Activated gamma-delta T cell treated with Interleukin-2 at 50 U/mL for 16 hours (primary cell): ENCODE measurements at places on chromosomes 6 and 20.
A peak's percentile ranks its signal among the peaks of the same experiment; 100 is the strongest.

- peak; percentile 22 for DNase-seq
These were observed 127.2 kb upstream of the TAB2 start for GRCh38 chr6:149190224-149190831.

GRCh38 chr20:34581341-34582184 lies 23.0 kb downstream of the MAP1LC3A start:
- no peak for DNase-seq

DNA sequence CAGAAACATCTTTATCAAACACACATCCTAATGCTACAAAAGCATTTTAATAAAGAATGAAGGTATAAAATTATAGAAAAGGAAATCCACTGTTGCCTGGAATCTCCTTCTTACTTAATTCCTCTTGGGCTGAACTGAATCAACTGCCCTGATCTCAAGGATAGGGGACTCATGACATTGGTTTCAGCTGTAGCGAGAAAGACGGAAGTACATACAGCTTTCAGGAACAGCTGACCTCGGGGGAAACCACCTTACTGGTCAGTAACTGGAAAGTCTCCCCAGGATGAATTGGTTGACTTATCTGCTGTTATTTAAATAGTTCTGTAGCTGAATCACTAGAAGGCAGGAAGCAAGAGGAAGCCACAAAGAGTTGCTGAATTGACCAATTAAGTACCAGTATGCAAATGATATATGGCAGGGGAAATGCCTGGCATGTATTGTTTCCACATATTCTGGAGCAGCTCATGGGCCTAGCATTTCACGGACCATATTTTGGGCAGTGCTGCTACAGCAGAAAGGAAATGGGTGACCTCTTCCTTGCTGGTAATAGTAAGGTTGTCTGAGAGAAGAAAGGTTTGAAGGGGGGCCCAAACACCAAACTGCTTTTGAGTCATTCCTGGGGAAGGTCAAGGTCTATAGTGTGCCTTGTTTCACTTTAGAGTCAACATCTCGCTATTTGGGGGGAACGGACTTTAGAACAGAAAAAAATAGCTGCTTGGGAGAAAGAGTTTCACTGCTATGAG lies 43.7 kb upstream of the MAP7 start:
- DNase-seq: no peak

DNA sequence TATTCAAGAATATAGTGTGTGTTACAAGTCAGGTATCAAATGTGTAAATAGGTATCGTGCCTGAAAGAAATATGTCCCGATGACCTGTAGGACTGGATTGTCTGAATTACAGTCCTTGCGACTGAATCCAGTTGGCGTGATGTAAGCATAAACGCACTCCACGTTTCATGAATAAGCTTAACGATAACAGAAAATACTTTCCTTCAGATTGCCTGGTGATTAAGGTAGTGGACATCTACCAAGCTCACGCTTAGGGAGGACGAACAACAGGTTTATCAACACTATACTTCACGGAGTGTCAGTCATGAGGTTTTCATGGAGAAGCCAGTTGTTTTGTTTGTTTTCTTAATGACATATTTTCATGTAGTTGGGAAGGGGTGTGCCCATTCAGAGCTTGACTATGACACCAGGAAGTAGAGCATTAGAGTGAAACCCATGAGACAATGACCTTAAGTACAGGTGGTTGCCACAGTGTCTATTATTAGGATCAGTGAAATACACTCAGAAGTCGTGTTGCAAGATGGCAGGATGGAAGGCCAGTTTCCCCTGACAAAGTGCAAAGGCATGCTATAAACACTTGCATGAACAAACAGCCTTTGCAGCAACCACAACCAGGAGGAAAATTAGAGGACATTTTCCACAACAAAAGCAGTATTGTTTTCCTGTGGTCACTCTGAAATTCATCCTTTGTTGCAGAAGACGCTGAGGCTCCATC lies 305.8 kb upstream of the PRDM1 start:
- no peak for DNase-seq

GRCh38 chr20:60313614-60314013 lies 355.4 kb downstream of the CDH26 start:
- no peak for DNase-seq

DNA sequence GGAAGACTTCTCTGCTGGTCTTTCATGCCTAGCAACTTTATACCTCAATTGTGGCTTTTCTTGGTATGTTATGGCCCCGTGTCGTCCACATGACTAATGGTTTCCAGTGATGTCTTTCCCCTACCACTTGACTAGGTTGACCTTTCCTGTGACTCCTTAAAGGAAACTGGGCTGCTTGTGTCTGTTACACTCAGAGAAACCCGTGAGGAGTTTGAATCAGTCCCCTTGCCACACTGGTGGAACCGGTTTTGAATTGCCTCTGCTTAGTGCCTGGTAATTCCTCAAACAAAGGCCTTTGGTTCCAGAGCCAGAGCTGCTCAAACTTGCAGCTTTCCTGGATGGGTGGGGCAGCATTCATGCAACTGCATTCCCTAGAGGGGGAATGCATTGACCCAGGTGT lies 21.9 kb downstream of the ECT2L start:
- DNase-seq: no peak

DNA sequence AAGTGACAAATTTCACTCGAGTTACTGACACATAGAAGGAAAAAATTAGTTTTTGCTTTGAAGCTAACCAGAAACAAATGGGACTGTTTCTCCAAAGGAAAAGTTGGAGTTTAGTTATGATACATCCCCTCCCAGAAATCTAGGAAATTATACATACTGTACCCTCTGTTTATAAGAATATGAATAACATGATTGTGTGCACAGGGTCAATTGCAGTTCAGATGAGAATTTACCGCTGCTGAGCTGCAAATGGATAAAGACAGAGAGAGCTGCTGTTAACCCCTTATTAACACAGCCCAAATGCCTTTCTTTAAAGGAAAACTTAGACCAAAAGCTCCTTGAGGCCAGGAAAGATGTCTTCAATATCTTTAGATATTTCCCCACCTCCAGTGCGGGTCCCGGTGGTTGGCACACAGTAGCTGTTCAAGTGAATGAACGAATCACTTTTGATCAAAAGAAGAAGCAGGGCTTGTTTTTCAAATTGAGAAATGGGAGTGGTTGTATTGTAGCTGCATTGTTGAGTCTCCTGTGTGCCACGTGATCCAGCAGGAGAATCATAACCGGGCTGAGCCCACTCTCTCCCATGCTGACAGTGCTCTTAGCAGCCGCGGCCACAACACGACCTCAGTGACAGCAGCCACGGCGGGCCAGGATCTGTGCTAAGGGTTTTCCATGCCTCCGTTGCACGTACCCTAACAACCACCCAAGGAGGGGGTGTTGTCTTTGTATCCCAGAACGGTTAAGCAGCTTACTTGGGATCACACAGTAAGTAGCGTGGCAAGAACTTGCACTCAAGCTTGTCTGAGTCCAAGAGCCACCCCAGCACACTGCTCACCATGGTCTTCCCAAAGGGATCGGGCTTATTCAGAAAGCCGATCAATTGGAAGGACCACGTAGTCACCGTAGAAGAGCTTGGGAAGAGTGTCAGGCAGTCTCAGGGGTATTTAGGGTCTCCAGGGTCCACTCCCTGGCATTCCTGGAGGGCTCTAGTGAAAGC lies 53.5 kb upstream of the BMP6 start:
- DNase-seq: no peak

DNA sequence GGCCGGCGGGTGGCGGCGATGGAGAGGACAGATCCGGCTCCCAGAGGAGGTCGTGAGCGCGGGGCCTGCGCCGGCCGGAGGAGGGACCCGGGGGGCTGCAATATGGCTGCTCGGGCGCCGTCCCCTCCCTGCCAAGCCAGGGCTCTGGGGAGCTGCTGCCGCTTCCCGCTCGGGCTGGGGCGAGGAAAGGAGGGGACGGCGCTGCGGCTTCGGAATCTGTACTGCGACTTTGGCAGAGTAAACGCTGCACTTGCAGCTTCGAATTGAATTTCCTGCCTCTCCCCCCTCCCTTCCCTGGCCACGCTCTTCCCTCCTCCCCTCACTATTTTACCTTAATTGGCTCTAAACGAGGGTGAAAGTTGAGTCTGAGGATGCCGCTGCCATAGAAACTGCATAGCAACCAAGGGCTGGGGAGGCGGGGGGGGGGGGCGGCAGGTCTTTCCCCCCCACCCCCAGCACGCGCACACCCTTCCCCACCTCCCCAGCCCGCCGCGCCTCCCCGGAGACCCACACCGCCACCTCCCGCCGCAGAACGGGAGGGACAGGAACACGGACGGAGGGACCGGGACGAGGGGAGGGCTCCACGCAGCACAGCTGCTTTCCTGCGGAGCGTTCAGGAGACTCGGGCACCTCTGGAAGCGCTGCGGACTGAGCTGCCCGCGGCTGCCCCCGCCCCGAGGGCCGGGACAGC lies 93.9 kb downstream of the RNASET2 start:
- peak; percentile 12 for DNase-seq

DNA sequence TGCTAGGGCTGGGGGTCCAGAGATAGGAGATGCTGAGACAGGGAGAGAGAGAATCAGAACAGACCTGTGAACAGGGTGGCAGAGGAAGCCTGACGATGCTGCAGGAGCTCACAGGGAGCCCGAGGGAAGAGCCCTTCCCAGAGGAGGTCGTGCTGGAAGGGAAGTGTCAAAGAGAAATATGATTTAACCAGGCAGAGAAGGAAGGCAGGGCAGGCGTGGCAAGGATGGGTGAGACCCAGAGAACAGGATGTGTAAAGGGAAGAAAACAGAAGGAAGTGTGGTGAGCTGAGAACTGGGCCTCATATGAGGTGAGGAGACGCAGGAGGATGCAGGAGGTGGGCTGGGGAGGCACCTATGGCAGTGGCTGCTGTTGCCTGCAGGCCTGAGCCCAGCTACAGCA lies 105.6 kb downstream of the ZDHHC14 start:
- no peak for DNase-seq

DNA sequence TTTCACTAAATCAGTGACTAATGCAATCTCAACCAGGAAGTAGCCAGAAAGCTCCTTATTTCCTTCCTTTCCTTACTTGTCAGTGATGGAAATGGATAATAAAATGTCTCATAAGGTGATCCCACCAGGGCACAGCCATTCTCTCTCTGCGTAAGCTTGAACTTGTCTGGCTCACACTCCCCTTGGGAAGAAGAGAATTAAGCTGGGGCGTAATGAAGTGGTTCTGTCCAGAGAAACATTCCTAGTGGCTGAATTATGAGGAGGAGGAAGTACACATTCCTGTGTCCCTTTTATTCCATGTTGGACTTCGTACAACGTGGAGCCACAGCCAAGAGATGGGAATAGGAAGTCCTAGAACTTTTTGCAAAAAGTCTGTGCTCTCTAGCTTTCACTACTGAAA lies 93.7 kb downstream of the MTHFD1L start:
- no peak for DNase-seq

GRCh38 chr6:95780037-95780436 lies 202.7 kb downstream of the MANEA start:
- DNase-seq: no peak

GRCh38 chr6:90131125-90131524 lies 165.5 kb downstream of the BACH2 start:
- DNase-seq: no peak

- no peak for DNase-seq
These were observed 834.0 kb downstream of the MAFB start for GRCh38 chr20:39855056-39855455.

- DNase-seq: no peak
These were observed at the start of gene GTSF1L for GRCh38 chr20:43726811-43727338. Gene GTSF1L (minus strand): TSS chr20:43727002. CDS start chr20:43726694, 308 bp downstream.

DNA sequence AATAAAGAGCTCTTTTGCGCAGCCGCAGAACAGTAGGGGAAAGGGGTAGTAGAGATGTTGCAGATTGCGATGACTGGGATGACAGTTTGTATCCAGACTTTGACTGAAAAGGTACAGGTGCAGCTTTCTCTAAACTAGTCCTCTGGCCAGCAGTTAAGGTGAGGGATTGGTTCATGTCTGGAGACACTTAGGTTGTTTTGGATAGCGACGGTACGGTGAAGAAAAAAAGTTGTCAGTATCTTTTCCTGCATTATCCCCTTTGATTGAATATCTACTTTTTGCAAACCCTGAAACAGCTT lies 537 bp downstream of the PRR3 start:
- no peak for DNase-seq

DNA sequence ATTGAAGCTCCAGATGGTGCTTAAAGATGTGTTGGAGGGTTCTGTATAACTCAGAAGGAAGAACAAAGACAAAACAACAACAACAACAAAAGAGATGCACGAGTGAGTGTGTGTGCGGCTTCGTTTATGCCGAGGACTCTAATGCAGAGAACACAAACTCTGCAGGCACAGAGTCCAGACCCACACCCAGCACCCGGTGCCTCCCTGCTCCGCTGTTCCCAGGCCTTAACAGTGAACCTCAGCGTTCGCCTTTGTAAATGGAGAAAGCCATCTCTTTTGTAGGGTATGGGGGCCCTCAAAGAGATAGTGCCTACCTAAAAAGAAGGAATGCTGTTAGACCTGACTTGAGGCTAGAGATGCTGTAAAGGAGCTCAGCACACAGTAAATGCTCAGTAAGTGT lies 243.3 kb downstream of the ERMARD start:
- no peak for DNase-seq

GRCh38 chr6:100186552-100186951 lies 192.5 kb upstream of the MCHR2 start:
- no peak for DNase-seq

GRCh38 chr6:104795363-104795762 lies 64.4 kb downstream of the HACE1 start:
- DNase-seq: no peak

GRCh38 chr6:147222160-147222838 lies 18.1 kb downstream of the STXBP5 start:
- no peak for DNase-seq

DNA sequence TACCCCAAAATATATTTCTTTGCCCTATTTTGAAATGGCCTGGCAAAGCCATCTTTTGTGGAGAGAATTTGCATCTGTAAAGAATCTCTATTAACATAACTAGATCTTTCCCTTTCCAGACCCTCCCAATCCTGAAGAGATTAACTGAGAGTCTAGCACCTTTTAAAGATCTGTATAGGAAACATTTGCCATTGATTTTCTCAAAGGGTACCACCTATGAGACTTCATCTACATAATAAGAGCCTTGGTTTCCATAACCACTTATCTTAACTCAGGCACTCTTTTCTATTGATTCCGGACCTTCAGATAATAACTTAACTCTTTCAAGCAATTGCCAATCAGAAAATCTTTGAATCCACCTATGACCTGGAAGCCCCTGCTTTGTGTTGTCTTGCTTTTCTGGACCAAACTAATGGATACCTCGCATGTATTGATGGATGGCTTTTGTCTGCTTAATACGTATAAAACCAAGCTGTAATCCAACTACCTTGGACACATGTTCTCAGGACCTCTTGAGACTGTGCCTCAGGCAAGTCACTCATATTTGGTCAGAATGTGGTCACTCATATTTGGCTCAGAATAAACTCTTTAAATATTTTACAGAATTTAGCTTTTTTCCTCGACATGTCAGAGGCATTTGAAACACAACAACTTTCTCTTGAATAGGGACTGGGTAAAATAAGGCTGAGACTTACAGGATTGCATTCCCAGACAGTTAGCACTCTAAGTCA lies 31.4 kb downstream of the SLC22A2 start:
- no peak for DNase-seq
